ENCODE measurements at places on chromosomes 5 and 9.
A peak's percentile ranks its signal among the peaks of the same experiment; 100 is the strongest.

- DNase-seq, result no peak
Measured at GRCh38 chr9:85445887-85446286, 295.9 kb downstream of the AGTPBP1 start.

DNA sequence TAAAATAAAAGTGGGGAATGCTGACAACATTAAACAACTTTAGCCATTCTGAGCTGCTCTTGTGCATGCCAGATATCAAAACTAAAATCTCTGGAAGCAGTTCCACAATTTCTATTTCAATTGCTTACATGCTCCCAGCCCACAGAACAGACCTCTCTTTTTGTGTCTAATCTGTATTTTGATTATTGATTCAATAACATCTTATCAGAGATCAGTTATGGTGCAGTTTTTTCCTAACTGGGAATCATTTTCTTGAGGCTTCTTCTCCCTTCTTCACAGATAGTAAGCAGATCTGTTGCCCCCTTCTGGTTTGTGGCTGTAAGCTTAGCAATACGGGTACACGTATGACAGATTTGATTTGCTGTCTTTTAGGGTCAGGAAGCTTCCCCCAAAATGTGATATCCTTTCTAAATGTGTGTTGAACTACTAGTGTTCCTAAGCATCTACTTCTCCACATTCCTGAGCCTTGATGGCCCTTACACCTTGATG is 39.4 kb downstream of the MRPS27 start:
- DNase-seq, result peak; percentile 34

DNA sequence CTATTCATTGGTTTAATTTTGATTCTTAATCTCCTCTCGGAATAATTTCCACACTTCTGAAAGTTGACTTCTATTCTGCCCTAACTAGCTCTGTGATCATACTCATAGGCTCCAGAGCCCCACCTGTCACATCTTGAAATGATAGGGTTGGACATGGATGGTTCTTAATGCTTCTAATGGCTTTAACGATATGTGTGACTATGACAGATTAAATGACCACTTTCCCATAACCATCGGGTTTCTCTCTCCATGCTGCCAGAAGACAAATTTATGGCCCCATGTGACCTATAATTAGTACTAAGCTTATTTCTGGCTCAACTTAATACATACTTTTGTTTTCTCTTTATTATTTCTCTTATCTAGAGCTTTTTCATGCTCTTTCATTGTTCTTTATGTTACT is 251.1 kb upstream of the TUT7 start:
- DNase-seq, result no peak

GRCh38 chr5:177494346-177495195 is 2.8 kb downstream of the PDLIM7 start:
- peak; percentile 90 for DNase-seq

DNA sequence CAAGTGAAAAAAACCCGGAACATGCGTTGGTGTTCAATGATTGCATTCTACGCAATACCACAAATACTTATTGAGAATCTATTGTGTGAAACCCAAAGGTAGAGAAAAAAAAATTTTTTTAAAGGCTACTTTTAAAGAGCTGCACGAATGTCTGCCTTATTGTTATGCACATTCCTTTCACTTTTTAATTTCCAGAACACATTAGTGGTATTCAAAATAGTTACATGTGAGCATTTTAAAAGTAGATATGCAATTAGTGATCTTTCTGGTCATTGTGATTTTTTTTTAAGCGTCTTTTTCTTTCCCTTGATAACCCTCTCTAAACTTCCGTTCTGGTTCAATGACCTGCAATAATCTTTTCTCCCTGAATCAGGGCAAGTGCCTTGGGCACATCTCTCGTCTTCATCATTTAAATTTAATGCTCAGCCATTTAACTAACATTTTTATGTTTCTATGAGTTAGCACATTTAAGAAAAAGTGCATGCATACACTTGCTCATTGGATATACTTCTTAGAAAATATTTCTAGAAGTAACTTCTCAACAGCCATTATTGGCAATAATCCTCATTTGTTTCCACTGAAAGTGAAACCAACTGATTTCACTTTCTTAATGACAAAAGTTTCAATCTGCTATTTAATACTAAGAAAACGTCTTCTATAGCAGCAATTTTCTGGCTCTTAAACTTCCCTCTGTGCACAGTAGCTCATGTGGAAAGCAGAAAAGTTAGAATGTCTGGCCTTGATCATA is 80.3 kb downstream of the CDH6 start:
- DNase-seq, result peak; percentile 22

GRCh38 chr5:80591352-80591751 is 21.3 kb upstream of the ANKRD34B start:
- DNase-seq, result peak; percentile 15

GRCh38 chr5:39169081-39169480 is 50.3 kb downstream of the FYB1 start:
- DNase-seq, result peak; percentile 59

GRCh38 chr5:1016036-1016435 is 7.4 kb downstream of the NKD2 start:
- DNase-seq, result no peak

DNA sequence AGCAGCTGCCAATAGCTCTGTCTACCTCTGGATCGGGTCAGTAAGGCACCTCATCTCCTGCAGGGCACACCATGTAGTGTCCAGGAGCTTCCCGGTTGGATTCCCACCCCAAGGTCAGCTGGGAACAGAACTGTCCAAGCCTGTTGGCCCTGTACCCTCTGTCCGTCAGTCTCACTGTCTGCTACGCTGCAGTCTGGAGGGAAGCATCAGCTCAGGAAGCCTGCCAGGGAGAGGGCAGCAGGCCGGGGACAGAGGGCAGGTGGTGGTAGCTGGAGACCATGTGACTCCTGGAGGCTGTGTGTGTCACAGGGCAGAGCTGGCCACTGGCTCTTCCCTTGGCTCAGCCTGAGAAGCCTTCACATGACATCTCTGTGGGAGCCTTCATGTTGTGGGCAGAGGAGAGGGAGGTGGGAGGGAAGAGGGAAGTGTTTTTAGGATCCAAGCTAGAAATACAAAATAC is 134.5 kb downstream of the SEC61B start:
- no peak for DNase-seq

- DNase-seq, result peak; percentile 56
Measured at GRCh38 chr9:5629312-5630080, 589 bp downstream of the RIC1 start.

DNA sequence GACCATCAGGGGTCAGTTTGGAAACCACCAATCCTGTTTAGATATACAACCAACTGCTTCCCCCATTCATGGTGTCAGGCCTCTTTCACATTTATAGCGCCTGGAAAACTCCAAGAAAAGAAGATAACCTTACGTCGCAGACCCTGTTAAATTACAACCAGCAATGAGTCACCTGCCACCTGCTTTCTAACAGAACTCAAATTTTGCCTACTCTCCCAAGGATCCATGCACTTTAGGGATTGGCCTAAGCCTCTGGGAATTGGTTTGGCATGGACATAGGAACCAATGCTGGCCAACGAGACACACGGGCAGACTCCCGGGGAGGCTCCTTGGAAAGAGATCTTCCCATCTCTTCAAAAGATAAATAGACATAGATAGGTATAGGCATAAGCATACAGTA is 87.0 kb downstream of the FEM1C start:
- no peak for DNase-seq

DNA sequence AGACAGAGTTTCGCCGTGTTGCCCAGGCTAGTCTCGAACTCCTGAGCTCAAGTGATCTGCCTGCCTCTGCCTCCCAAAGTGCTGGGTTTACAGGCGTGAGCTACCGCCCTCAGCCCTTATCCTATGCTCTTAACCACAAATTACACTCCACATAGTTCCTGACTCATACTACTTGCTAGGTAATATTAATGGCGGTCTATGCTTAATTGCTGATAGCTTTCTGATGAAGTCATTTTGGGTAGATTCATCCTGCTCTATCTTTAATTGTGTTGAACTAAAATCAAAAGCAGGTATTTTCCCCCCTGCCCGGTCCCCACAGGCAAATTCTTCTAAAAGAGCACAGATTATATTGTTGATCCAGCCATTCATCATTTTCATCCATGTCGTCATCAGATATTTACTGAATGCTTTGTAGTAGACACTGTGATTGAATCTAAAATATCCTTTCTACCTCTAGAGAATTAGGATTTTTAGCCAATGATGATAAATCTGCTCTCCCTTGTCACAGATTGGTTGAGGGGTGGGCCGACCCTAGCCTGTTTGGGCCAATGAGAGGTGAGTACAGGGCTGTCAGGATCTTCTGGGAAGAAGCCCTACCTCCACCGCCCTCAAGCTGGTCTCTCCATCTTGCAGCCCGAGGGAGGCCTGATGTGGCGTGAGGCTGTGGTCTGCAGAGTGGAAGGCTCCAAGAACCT is 144.8 kb downstream of the NR3C1 start:
- DNase-seq, result no peak

- DNase-seq, result no peak
Measured at GRCh38 chr5:171617266-171617665, 168.4 kb upstream of the SMIM23 start.

GRCh38 chr5:150562832-150563231 is 54.9 kb downstream of the NDST1 start:
- no peak for DNase-seq

GRCh38 chr9:14211564-14211963 is 102.4 kb downstream of the NFIB start:
- DNase-seq, result no peak

- peak; percentile 91 for DNase-seq
Measured at GRCh38 chr9:22211588-22212360, 202.7 kb upstream of the CDKN2B start.

GRCh38 chr5:76145945-76146344 is 62.8 kb downstream of the SV2C start:
- DNase-seq, result no peak

GRCh38 chr5:83540105-83540504 is 68.6 kb downstream of the VCAN start:
- DNase-seq, result no peak

DNA sequence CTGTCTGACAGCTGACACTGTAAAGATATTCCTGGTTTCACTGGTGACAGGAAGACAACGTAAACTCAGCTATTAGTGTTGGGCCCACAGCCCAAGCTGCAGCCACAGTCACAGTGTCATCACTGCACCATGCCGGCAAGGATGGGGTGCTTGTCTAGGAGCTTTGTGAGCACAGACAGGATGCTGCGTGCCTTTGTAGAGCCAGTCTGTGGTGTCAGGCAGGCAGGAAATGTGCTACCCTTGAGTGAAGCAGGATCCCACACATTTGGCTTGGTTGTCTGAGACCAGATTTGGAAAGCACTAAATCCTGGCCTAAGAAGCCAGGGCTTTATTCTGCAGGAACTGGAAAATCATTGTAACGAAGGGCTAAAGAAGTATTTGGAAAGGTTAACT is 121.6 kb upstream of the ADAMTS16 start:
- DNase-seq, result peak; percentile 32

DNA sequence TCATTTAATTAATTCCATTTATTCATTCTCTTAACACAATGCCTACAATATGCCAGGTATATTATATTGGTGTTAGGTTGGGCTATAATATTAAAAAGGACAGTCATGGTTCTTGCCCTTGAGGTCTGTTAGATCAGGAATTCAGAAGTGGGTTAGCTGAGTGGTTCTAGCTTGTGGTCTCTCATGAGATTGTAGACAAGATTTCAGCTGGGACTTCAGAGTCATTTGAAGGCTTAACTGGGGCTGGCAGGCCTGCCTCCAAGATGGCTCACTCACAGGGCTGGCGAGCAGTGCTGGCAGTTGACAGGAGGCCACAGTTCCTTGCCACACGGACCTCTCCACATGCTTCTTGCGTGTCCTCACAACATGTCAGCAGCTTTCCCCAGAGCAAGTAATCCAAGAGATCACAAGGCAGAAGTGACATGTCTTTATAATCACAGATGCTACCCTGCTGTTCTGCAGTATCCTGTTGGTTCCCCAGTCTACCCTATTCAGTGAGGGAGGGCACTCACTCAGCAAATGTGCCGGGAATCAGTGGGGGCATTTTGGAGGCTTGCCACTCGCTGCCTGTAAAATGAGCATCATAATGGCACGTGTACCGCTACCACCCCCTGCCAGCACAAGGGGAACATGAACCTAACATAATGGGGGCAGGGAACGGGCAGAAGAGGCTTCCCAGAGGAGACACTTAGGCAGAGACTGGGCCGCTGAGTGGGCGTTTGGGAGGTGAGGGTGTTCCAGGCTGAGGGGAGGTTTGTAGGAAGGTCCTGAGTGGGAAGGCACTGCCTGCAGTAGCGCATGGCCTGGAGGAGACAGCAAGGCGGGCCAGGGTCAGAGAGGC is 70.0 kb downstream of the EXOSC2 start:
- DNase-seq, result no peak

DNA sequence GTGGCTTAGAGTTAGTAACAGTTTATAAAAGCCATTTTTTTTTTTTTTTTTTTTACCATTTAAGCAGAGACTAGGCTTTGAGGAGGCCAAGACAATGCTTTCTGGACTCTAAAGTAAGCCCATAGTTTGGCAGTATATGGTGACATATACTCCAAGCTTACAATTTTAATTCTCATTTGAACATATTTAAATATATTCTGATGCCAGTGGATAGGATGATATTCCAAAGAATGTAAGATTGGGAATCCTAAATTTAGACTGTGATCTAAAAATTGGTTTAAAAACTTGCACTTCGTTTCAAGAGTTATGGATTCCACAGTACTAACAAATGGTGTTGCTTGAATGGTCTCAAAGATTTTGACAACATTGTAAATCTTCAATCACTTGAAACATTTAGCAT is 112.1 kb downstream of the CWC27 start:
- no peak for DNase-seq

DNA sequence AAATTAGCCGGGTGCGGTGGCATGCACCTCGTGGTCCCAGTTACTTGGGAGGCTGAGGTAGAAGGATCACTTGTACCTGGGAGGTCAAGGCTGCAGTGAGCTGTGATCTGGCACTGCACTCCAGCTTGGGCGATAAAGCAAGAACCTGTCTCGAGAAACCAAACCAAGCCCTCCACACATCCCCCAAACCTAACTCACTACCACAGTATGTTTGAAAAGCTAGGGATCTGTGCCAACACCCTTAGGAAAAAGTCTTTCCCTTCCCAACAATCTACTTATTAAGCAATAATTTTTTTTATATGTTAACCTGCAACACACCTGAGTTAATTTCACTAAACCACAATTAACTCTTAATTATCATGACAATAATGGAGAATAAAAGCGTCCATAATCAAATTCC is 2.2 kb downstream of the UBTD2 start:
- peak; percentile 6 for DNase-seq

GRCh38 chr5:38831117-38831516 is 14.7 kb upstream of the OSMR start:
- DNase-seq, result no peak

- DNase-seq, result no peak
Measured at GRCh38 chr9:132782037-132782436, 96.0 kb downstream of the AK8 start.

DNA sequence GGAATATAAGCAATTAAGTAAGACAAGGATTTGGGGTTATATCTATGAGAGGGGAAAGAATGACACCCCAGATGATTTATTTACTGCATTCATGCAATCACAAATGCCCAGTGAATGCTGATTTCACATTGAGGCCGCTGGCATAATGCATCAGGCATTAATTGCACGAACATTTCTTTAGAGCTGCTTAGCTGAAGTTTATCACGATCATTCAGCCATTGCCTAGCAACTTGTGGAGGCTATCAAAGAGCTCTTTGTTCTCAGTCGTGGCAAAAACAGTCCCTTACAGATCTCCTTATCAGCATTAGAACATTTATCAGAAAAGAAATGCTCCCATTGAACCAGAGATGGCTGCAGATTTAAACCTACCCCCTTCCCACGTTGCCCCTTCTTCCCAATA is 88.7 kb upstream of the PRRC1 start:
- DNase-seq, result no peak
